ENCODE measurements at places on chromosomes 16 and 17.

GRCh38 chr17:19915245-19915978 is 47.7 kb upstream of the ULK2 start:
- DNase-seq: no peak

DNA sequence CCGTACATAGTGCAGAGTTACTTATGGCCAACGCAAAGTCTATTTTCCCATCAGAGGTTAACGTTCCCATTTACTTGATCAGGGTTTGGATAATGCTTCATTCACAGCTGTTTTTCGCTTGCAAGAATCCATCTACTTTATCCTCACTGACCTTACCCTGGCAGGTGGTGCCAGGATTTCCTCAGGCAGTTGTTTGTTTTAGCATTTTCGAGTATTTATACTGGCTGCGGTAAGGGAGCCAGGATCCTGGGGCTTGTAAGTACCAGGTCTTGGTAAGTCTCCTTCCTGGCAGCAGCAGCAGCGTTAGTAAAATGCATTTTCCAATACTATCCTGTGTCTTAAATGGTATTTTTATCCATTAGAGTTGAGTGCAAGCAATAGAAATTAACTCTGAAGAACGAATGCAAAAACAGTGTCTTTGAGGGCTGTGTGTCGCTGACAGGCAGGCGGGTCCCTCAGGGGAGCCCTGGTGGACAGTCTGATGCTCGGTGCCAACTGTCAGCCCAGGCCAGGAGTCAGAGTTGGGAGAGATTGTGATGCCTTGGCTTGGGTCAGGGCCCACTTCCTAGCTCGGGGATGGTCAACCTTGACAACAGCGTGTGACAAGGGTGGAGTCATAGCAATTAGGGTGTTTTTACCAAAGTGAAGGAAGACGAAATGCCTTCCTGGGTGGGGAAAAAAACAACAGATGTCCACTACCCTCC is 92.4 kb upstream of the HSBP1 start:
- DNase-seq: no peak

DNA sequence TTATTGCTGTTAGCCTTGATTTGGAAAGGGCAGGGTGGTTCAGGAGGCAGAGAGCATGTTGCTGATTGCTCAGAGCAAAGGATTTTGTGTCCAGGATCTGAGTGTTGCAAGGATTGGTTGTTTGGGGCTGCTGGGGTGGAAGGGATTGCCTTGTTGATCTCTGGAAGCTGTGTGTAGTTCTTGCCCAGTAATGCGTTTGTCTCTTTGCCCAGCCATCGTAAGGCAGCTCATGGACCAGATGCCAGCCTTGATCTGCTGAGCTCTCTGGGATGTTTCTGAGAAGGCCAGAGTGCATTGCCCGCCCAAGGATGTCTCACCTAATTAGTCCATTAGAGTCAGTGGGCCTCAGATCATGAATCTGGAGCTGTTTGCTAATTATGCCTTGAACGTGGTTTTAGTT is 33.6 kb downstream of the NKD1 start:
- DNase-seq: no peak

DNA sequence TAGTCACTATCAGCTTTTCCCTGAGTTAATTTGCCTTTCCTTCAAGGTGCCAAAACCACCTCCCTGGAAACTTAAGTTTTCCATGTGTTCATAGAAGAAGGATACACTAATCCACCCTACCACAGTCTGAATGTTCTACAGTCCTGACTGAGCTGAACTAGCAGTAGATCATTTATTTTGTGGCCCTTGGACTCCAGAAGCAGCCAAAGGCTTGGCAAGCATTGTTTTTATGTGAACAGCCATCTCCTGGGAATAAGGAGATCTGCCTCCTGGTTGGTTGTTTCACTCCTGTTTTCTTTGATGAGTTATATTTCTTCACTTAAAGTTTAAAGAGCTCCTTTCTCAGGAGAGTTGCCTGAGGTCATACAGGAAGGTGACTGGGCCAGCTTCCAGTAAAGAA is 634.6 kb upstream of the SOX9 start:
- no peak for DNase-seq

Measured in central memory CD8-positive, alpha-beta T cell (primary cell).